Skeletal muscle cell (primary cell): ENCODE measurements at places on chromosomes 13 and 19.

DNA sequence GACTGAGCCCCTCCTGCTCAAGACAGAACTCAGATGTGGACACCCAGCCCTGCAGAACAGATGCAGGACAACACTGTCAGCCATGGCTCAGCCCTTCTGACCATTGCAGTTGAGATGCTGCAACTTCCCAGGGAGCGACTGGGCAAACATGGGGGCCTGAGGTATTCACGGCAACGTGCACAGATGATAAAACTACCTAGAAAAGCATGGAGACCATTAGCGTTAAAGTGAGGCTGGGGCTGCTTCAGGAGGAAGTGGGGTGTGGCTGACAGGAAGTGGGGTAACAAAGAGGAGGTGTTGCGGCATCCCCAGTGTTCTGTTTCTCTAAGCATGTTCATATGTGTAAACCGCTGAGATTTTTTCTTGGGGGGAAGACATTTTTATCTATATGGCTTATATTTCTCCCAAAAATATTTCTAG is 1.3 kb upstream of the SIGLEC9 start:
- no peak for DNase-seq

DNA sequence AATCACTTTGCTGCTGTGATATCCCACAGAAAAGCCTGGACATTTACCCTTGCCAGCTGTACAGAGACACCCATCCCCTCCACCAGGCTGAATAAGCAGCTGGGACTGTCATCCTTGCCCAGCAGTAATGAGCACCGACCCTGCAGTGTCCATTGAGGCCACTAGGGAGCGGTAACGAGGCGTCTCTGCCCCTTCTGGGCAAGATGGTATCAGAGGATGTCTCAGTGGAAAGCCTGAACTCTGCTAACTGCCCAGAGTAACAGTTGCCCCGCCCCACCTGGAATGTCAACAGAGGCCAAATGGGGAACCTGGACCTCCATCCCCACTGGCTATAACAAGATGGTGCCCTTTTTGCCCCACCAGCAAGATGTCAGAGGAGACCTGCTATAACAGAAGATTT is 22.8 kb upstream of the CEACAM20 start:
- DNase-seq: no peak

- no peak for DNase-seq
Observed at GRCh38 chr13:113168211-113168610, 9.8 kb downstream of the PROZ start.

DNA sequence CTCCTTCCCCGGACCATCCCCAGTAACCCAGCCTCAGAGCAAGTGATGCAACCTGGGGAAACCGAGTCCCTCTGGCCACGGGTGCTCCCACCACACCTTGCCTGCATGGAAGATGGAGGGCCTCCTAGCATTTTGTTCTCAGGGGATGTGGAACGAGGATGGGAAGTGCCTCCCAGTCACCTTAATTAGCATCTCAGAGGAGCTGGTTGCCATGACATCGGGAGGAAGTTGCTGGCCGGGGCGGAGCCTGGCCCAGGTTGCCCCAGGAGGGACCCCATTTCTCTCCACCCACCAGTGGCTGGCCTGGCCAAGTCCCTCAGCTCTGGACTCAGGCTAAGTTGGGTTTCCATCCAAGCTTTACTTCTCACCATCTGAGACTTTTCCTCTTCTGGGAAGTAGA is 24.1 kb upstream of the PTPRS start:
- DNase-seq: no peak

DNA sequence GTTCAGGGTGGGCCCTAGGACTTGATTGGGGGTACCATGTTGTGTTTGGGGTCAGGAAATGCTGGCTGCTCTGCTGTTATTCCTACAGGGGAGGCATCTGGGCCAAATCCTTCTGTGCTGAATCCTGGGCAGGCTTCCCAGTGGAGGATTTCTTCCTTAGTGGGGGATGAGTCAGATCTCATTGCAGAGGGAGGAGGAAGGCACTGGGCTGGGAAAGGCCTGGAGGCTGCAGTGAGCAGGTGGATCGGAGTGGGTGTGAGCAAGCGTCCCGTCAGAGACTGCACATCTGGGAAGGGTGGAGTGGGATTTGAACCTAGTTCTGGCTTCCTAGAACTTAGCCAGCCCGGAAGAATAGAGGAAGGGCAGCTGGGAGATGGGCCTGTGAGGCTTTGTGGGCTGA is 11.5 kb downstream of the CCDC124 start:
- peak; percentile 30 for DNase-seq

- no peak for DNase-seq
Observed at GRCh38 chr19:45444318-45445041, 20.8 kb upstream of the ERCC1 start.

DNA sequence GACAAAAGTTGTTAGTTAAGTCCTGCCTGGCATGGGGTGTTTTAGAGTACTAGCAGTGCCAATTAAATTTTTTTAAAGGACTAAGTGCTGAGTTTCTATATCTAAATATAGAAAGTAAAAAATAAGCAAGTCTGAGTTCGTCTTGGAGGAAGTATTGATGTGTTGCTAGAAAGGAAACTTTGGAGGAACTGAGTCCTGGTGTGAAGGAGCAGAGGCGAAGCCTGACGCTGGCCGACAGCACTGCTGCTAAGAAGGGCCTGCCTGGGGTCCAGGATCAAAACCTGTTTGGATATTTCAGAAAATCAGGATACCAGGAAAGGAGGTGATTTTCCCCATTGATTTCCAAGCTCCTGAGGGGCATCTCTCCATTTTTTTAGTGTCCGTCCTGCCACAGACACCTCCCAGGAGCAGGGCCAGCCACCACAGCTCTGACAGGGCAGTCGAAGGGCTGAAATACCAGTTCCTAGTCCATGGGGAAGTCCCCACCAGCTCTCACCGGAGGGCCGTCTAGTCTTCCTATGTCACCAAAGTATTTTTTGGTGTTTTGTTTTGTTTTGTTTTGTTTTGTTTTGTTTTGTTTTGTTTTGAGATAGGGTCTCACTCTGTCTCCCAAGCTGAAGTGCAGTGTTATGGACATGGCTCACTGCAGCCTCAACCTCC is 38.2 kb upstream of the NPAS1 start:
- no peak for DNase-seq

DNA sequence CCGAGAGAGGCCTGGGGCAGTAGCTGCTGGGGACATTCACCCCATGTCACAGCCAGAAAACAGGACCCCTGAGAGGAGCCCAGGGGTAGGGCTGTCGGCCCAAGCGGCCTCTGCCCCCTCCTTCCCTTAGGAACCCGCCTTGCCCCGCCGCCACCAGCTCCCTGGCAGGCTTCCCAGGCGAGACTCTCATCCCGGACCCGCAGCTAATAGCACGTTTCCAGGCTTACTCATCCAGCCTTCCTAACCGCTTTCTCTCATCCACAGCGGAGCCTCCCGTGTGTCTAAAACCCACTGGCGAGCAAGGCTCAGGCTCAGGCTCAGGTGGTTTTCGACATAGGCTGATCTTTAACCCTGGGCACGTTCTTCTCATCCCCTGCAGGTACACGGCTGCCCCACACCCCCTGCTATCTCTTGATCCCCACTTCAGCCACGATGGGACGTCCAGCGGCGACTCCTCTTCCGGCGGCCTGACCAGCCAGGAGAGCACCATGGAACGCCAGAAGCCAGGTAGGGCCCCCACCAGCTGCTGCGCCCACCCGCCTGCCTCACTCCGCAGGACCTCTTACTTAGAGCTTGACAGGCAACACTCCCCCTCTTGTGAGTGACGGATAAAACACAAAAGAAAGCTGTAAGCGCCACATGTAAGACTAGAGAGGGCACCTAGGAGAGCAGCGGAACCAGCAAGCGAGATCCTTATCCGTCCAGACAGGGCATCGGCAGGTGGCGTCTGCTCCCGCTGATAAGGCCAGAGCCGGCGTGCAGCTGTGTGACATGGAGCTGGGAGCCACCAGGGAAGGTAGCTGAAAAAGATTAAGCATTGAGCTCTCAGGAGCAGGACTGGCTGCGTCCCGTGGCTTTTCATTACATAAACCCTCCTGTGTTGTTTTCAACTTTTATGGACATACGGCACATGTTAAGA is 71.3 kb downstream of the DPF1 start:
- DNase-seq: no peak

DNA sequence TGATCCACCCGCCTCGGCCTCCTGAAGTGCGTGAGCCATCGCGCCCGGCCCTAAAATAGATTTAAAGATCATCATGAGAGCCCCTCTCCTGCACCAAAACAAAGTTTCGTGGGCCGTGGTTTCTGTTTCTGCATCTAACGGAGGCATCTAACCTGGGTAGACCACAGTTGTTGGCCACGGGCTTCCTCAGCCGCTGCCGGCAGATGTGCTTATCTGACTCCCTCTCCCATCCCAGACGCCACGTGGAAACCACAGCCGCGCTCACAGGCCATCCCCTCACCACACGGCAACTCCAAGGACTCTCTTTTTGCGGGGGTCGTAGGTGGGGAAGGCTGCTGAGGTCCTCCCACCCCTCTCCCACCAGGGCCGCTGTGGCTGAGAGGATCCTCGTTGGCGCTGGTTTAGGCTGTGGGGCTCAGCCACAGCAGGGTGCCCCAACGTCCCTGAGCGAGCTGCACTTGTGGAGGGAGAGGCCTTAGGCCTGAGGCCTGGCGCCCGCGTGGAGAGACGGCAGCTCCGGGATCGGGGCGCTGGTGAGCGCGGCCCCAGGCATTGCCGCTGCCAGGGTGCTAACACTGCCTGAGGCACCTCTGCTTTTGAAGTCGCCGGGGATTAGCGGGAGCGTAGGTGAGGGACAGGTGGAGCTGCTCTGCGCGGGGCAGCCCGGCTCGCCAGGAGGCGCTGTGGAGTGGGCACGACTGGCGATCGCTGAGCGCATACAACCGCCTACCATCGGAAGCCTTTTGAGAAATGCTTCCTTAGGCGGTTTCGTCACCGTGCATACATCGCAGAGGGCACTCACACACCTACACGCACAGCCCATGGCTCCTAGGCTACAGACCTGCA is 8.9 kb downstream of the ZSCAN1 start:
- DNase-seq: no peak

DNA sequence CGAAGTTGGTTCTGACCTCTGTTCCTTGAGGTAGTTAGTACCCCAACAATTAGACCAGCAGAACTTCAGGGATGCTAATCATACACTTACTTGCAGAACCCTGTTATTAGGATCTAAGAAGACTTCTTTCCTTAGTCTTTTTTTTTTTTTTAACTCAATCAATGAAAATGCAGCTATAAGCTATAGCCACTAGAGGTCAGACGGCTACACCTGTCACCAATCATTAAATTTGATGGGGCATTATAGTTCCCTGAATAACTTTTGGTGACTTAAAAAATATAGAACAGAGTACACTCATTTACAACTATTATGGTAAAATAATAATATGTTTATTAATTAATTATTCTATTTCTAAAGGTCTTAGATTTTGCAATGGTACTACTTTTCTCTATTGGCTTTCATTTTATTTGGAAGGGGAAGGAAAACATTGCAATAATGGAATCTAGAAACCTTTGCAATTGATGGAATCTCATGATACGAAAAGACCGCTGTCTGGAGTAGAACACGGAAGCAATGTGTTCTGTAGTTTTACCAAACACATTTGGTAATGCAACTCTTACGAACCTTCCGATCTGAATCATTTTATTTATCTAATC is 483.2 kb downstream of the DIAPH3 start:
- no peak for DNase-seq

- DNase-seq: no peak
Observed at GRCh38 chr13:44278166-44278565, 95.5 kb upstream of the SERP2 start.

DNA sequence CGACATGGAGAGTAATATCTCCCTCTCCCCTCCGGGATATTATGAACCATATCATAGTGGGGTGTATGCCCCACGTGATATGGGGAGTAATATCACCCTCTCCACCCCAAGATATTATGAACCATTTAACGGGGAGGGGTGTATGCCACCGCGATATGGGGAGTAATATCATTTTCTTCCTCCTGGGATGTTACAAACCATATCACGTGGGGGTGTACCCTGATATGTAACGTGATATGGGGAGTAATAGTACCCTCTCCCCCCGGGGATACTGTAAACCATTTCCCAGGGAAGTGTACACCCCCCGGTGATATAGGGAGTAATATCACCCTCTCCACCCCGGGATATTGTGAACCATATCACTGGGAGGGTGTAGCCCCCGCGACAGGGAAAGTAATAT is 62.1 kb downstream of the ERICH4 start:
- no peak for DNase-seq

- no peak for DNase-seq
Observed at GRCh38 chr13:112106478-112107141, 39.7 kb downstream of the SOX1 start.

- DNase-seq: no peak
Observed at GRCh38 chr13:113637262-113638160, 20.5 kb downstream of the ATP4B start.

DNA sequence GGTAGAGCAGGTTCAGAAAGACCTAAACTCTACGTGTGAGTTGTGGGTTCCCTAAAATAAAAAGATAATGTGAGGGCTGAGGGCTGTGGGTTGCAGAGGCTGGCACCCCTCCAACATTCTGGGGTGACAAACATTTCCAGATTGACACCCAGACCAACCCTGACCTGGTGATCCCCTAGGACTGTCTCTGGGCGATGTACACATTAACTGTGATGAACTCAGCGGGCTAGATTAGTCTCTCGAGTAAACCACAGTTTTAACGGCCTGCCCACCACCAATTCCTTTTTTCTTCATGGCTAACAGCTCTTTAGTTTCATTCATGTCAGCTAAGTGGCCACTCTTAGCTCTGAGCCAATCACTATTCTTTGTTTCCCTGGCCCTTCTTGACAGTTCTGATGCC is 24.8 kb downstream of the SIAH3 start:
- no peak for DNase-seq

DNA sequence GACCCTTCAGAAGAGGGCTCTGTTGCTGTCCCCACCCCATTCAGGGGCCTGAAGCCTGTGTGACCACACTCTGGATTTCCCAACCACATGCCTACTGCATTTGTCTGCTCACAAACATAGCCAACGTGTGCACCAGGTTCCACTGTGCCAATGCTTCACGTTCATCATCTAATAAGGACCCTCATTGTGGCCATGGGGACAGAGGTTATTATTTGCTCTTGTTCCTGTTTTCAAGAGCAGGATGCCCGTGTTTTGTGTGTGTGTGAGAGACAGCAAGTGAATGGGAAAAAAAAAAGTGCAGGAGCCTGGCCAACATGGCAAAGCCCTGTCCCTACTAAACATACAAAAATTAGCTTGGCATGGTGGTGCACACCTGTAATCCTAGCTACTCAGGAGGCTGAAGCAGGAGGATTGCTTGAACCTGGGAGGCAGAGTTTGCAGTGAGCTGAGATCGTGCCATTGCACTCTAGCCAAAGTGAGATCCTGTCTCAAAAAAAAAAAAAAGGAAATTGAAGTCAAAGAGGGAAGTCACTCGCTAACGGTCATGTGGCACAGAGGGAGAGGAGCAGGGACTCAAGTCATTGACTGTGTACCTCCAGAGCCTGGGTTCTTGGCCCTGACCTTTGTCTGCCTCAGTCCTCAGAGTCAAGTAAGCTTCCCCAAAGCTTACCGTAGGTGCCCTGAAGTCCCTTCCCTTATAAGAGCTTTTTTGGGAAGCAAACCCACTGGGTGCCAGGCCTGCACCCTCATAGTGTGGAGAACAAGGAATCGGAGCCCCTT is 6.9 kb downstream of the B3GNT8 start:
- DNase-seq: no peak
